Left forelimb (tissue), 1 donor: ENCODE measurements at places on chromosomes 16 and 17.
A peak's percentile ranks its signal among the peaks of the same experiment; 100 is the strongest.

- DNase-seq, result no peak
Measured at GRCh38 chr17:48457080-48457836, 27.2 kb upstream of the SKAP1 start.

GRCh38 chr16:309476-309875, 26.5 kb downstream of the PDIA2 start:
- DNase-seq, result no peak

DNA sequence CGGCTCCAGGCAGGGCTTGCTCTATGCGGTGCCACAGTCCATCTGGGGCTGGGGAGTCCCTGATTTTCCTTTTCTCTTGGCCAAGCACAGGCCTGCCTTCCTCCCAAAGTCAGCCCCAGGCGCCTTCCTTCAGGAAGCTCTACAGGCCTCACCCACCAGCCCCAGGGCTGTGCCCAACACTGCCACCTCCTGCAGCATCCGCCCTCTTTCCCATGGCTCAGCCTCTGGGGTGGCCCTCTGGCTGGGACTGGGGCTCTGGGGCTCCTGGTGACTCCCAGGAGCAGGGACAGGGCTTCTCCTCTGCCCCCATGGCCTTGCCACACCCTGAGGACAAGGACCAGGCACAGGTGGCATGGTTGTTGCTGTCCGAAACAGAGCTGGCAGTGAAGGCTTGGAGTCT, 817 bp downstream of the ITGB4 start:
- no peak for DNase-seq

- no peak for DNase-seq
Measured at GRCh38 chr17:61475726-61476125, 23.5 kb downstream of the TBX4 start.

GRCh38 chr16:53945996-53946395, 242.0 kb downstream of the FTO start:
- no peak for DNase-seq

- DNase-seq, result no peak
Measured at GRCh38 chr17:47942568-47942967, 1.2 kb downstream of the PNPO start.

DNA sequence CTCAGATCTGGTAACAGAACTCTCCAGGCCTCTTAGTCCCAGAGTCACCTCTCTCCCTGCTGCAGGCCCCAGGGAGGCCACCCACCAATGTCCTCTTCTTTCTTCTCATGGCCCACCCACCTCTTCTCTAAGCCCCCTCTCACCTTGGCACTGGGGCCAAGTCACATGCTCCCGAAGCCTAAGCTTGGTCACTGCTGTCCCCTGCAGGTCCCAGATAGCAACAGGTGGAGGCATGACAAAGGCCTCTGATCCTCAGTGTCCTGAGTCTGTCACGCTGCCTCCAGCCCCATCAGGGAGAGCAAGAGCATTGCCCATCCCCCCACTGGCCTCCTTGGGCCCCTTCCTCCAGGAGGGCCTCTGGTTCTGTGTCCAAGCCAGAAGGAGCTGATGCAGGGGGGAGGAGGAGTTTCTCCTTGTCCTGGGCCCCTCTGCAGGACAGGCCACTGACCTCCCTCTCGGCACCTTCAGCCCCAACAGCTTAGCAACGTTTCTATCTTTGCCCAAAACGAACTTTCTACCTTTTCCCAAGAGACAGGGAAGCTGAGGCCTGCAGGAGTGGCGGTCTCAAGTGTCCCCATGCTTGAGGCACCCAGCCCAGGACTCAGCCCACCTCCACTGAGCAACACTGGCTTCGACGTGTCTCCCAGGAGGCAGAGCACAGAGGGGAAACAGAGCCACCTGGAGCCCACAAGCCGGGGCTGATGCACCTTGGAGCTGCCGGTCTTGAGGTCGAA, 8.6 kb downstream of the P2RX1 start:
- DNase-seq, result no peak

GRCh38 chr16:31064882-31065461, 9.1 kb downstream of the ZNF668 start:
- DNase-seq, result peak; percentile 88

GRCh38 chr16:27464626-27465482, 62.9 kb downstream of the IL21R start:
- no peak for DNase-seq

- no peak for DNase-seq
Measured at GRCh38 chr16:23330161-23330560, 28.1 kb downstream of the SCNN1B start.

- DNase-seq, result no peak
Measured at GRCh38 chr16:11852092-11852809, 909 bp upstream of the RSL1D1 start.

DNA sequence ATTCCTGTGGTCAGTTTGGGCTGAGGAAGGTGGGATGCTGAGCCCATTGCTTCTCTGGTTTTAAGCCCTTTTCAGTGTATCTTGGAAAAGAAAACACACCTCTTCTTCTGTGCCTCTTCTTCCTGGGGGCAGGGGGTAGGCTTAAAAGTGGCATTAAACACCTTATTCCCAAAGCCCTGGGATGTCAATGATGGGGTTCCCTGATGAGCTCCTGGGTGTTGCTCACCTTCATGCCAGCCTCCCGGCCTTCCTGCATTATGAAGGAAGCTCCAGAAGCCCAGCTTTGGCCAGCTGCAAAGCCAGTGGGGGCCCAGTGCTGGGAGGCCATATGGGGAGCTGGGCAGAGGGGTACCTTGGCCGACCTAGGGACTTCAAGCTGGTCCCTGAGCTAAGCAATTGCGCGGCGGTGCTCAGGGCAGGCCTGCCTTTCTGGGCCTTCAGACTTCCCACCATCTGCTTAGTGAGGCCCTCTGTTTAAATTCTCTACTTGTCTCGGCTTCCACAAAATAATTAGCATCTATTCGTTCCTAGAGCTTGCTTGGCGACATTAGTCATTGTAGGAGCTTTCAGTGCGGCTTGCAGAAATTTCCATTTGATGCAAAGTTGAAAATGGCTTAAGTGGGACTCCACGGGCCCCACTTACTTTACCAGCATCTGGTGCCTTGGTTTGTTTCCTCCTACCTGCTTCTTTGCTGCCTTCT, 121.7 kb upstream of the NLRP1 start:
- DNase-seq, result no peak

DNA sequence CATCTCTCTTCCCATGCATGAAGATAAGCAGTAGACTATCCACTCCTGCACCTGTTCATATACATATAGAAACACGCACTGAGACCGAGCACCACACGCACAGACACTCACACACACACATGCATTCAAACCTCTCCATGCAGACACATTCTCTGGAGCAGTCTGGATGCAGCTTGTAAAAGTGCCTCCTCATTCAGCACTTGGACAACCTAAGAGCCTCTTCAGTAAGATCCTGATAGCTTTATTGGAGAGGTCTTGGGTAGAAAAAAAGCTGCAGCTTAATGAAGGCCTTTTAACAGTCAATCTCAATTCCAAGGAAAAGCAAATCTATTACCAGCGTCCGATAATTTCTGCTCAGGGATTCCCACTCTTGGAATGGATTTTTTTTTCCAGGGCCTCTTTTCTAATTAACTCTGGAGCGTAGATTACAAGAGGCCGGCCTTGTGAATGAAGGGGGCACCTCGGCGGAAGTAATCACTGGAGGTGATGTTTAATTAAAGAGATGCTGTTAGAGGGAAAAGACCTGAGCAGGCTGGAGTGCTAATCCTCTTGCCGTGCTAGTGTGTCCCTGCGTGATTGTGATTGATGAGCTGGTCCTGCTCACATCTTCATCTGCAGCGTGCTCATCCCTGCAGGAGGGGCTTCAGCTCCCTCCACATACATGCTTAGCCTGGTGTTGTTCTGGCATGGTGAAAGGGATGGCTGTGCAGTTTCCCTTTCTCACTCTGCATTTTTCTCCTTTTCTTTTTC, 155.1 kb downstream of the RBFOX1 start:
- no peak for DNase-seq

GRCh38 chr16:75208861-75209505, 2.0 kb upstream of the CTRB2 start:
- DNase-seq, result no peak

- no peak for DNase-seq
Measured at GRCh38 chr17:46785696-46786095, 32.8 kb downstream of the WNT3 start.

- no peak for DNase-seq
Measured at GRCh38 chr17:55705847-55706246, 16.8 kb downstream of the TMEM100 start.

DNA sequence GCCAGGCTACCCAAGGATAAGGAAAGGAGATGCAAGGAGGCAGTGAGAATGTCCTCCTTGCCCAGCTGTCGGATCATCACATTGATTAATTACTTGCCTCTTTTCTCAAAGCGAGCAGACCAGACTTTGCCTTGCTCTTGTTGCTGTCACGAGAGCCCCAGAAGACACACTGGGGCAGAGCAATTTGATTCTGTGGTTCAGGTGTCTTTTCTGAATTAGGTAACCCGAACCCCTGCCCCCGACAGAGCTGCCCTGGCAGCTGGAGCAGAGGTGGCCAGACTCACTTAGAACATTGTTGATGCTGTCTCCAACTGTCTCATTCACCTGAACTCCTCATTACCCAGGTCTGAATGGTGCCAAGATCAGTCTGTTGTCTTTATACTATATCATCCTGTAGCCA, 34.3 kb downstream of the VAT1L start:
- DNase-seq, result no peak

DNA sequence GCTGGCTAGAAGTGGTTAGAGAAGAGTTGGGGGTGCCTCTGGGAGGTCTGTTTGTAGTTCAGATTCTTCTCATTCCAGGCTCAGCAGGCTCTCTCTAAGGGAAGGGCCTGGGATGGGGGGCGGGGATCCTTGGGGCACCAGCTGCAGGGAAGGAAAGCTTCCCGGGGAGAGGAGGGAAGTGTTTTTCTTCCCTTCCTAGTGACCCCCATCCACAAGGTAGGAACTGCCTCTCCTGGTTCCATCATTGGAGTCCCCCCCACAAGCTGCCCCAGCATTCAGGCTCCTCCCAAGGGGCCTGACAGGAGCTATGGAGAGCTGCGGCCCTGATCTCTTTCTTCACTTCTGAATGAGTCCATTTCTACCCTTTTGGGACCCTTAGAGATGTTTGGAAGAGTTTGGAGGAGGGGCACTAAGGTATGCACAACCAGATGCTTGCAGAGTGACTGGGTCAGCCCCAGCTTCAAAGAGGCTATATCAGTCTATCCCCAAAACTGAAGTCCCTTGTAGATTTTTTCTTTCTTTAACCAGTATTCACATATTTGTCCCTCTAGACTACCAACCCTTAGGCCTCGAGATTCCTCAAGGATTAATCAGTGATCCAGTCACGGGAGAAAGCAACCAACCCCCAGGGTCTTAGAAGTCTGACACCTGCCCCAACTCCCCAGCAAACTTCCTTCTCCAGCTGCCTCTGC, 13.9 kb upstream of the FZD2 start:
- DNase-seq, result no peak

DNA sequence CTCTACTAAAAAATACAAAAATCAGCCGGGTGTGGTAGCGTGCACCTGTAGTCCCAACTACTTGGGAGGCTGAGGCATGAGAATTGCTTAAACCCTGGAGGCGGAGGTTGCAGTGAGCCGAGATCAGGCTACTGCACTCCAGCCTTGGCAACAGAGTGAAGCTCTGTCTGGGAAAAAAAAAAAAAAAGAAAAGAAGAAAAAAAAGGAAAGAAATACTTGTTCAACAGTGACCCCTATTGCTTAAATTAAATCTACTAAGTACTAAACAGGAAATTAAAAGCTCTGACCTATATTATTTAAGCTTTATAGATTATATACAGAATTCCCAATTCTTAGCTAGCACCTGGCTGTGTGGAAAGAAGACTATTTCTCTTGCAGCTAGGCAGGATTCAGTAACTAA, 48.9 kb downstream of the FBXL20 start:
- no peak for DNase-seq

- DNase-seq, result peak; percentile 90
Measured at GRCh38 chr16:10385725-10386516, at the start of gene ATF7IP2. Gene ATF7IP2, plus strand, starts transcription at chr16:10386061. Its CDS starts 44,560 bp downstream, at chr16:10430621.

DNA sequence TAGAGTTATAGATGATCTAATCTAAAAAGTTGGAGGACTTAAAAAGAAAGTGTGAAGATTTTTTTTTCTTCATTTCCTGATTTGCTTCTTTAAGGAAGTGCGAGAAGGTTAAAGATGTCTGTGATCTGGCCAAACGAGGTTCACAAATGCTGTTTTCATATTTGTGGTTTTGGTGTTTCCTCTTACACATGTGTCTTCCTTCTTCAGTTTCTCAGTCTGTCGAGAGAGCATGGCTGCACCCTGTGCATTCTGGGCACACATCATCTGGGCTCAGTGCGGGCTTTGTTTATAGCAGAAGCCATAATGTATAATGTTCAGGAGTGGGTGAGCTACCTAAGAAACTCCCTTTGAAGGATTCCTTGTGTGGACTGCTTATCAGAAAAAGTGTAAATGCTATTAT, 260.4 kb upstream of the TBX2 start:
- DNase-seq, result no peak

DNA sequence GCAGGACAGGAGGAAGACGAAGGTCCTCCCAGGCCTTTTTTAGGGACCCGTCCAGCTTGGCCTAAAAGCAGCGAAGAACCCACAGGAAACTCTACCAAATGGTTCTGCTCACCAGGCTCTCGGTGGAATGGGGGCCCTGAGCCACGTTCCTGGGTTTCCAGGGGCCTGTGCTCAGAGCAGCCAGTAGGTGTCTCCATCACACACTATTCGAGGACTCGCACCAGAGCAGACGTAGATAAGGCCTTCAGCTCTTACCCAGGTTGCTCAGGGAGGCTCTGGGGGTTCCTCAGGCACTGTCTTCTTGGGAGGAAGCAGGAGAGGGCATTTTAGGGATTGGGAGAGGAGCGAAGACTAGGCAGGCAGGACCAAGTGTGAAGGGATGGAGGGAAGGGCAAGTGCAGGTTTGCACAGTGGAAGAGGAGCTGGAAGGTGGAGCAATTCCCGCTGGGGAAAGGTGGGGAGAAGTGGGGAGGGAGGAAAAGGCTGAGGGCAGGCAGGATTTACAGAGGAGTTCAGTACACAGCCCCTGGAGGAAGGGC, 157.1 kb downstream of the RGS9 start:
- DNase-seq, result peak; percentile 74

- no peak for DNase-seq
Measured at GRCh38 chr17:21037117-21037803, 5.6 kb downstream of the USP22 start.

DNA sequence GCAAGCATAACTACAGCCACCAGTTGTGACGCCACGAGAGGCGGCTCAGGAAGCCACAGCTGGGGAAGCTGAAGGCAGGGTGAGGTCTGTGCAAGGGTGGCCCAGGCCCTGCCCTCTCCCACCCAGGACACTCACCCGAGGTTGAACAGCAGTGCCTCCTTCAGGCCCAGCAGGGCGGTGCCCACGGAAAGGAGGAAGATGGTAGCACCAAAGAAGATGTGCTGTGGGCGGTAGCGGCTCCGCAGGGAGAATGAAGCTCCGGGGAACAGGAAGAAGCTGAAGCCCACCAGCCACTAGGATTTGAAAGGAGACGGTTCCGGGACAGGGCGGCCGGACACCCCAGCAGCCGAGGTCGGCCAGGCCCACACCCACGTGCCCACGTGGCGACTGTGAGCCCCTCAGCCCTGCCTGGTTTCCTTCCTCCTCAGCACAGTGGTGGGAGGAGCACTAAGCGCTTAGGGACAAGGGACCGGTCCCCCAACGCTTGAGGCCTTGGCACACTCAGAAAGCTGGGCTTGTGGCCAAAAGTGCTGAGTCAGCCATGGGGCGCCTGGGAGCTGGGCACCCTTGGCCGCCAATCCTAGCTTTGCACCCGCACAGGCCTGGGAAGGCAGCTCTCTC, 11.0 kb downstream of the CYB561 start:
- no peak for DNase-seq
